NCI-H524 (cell line): ENCODE measurements at places on chromosomes 1 and 21.

DNA sequence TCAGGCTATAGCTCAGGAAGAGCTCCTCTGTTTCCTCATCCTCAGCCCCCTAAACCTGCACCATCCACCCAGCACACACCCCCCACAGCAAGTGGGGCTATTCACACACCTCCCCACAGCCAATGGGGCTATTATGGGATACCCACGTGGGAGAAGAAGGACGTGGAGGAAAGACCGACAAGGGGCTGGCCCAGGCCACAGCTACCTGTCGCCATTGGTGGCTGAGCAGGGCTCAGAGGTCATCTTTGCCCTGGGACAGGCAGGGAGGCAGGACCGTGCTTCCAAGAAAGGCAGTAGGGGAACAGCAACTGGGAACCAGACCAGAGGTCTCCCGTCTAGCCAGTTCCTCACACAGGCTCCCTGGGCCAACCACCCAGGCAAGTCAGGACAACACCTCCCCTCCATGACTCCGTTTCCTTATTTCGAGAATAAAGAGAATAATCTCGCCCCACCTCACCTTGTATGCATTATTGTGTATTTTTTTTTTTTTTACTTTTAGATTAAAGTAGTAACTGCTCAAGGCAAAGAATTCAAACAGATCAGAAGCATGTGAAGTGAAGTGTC, 92.3 kb upstream of the TARDBP start:
- DNase-seq: no peak

DNA sequence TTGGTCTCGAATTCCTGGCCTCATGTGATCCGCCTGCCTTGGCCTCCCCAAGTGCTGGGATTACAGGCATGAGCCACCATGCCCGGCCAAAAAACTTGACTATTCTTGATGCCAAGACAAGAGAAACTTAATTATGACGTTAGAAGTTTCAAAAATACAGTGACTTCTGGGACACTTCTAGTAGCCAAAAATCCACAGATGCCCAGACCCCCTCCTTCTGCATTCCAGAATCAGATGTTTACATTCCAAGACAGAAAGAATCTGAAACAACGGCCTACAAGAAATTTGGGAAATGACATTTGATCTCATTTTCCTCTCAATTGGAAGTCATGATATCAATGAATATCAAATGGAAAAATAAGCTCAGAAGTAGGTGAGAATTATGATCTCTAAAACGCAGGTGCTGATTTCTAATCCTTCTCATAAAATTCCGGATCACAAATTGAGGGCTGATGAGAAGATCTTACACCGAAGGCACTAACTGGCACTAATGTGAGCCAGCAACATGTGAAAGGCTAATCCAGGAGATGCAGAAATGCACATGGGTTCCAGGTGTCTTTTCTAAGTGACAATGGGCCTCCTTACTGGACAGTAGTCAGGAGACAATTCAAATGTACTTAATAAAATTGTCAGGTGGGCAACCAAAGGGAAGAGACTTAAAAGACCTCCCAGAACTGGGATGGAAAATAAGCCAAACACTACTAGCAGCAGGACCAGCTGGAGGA, 5.5 kb downstream of the RAB29 start:
- DNase-seq: no peak

- no peak for DNase-seq
These were observed 35.8 kb upstream of the IFNGR2 start for GRCh38 chr21:33367309-33367973.

- no peak for DNase-seq
These were observed 40.9 kb downstream of the MORN1 start for GRCh38 chr1:2350501-2350900.

- DNase-seq: no peak
These were observed 226.2 kb downstream of the KIF26B start for GRCh38 chr1:245380790-245381535.

- DNase-seq: no peak
These were observed 69.5 kb downstream of the MAN1C1 start for GRCh38 chr1:25685938-25686665.

DNA sequence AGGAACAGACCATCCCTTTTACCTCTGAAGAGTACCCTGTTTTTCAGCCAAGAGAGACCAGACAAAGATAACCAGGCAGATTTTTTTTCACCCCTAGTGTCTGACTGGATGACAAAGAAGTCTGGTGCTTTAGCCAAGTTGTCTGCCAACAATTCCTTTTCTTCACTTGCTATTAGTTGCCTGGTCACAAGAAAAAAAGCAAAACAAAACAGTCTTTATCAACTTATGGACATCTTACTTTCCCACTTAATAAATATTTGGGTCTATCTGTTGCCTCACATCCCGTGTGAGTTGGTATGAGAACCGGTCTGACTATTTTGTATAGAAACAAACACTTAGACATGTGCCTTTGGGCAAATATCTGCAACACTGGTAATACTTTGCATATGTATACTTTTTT, 662.9 kb downstream of the PLPP3 start:
- DNase-seq: no peak

DNA sequence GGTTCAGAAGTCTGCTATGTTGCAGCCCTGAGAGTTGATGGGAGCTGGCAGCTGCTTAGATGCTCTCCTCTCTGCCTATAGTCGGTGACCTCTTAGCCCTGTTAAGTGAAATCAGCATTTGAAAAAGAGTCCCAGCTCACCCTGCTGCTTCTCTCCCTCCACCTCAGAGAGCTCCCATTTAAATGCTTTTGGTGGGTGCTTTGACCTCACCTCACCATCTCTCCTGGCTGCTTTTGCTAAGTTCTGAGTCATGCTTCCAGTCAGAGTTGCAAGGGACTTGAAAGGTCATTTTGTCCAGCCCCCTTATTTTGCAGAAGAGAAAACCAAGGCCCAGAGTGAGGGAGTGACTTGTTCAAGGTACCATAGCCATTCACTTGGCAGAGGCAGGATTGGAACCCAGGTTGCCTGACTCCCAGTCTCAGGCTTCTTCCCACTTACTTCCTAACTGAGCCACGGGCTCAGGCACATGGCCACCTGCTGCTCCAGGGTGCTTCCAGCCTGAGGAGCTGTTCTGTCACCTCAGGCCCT, 3.3 kb downstream of the MAPKAPK2 start:
- DNase-seq: peak; percentile 22

- peak; percentile 22 for DNase-seq
These were observed 581.6 kb upstream of the ADAMTS5 start for GRCh38 chr21:27548486-27548885.

DNA sequence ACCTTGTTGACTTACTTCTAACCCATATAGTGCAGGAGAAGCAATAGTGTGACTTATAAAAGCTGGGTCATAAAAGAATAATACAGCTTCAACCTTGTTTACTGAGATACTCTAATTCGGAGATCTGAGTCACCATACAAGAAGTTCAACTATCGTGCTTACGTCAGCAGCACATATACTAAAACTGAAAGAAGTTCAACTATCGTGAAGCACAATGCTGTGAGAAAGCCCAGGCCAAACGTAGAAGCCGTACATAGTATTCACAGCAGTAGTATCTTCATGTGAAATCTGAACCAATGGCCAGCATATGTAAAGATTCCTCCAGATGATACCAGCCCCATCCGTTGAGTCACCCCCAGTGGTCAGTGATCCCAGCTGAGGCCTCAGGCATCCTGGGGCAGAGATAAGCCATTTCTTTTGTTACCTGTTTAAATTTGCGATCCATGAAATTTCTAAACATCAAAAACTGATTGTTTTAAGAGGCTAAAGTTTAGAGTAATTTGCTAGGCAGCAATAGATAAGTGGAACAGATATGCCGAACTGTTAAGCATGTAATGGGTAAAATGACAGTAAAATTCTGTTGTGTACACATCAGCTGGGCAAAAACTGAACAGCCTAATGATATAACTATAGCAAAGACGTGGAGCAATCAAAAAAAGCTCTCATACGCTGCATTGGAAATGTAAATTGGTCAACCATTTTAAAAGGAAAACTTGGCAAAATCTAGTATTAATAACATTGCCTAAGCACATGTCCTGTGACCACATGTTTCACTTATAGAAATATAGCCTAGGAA, 53.9 kb upstream of the SAMD13 start:
- DNase-seq: no peak

DNA sequence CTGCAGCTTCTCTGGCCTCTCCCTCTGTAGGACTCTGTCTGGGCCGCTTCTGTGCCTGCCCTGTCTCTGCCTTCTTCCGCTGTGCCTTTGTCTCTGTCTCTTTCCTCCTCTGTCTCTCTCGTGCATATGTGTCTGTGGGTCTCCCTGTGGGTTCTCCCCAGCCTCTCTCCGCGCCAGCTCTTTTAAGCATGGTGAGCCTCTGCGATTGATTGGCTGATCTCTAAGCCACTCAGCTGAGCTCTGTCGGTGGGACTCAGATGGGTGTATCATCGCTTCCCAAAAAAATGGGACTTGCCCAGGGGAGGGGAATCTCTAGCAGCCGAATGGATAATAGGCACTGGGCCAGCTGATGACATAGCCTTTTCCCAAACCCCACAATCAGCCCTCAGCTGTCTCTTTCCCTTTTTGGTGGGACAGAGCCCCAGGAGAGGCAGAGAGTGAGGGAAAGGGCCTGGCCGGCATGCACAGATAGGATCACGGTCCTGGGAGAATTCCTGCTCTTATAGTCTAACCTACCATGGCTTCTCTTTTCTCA, at the start of gene ADAMTS4:
TSS of gene ADAMTS4 (minus strand) at position 158 of the 535 bp plus-strand sequence. CDS start 427 bp downstream, outside the sequence.
- no peak for DNase-seq

DNA sequence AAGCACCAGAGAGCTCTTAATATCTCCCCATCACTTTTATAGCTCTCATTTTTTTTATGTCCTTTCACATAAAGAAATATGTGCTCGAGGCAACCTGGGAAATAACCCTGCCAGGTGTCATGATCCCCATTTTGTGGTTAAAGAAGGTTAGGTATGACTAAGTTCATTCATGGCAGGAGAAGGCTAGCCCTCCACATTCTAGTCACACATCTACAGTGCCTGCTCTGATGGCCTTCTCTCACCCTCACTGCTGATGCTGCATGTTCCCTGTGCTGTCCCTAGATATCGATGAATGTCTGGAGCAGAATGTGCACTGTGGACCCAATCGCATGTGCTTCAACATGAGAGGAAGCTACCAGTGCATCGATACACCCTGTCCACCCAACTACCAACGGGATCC, 187.5 kb downstream of the TPR start:
- no peak for DNase-seq

DNA sequence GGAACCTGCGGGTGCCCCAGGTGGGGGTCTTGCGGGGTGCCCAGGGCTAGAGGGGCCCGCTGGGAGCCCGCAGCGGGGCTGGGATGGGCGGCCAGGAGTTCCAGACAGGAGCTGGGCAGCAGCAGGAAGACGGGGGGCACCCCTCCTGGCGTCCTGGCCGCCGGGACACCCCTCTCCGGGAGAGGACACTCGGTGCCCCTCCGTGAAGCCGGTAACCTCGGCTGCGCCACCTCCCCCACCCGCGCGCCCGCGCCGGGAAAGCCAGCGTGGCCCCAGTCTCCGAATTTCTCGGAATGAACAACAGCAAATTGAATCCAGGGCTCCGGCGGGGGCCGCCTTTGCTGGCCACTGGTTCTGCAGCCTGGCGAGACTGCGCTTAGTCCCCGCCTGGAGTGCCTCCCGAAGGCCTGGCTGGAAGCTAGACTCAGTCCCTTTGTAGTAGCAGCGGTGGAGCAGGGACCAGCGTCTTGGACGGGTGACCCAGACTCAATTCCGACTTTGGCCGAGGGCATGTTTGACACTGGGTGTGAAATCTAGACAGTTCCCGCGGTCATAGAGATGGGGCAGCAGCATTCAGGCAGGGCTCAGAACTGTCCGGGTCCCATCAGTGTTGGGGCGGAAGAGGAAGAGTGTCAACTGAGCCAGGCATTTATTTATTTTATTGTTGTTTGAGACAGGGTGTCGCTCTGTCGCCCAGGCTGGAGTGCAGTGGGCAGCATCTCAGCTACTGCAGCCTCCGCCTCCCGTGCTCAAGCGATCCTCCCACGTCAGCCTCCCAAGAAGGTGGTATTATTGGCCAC, 773 bp downstream of the IFNGR2 start:
- peak; percentile 50 for DNase-seq
